ENCODE measurements at places on chromosomes 5 and 9.

- no peak for DNase-seq
Observed at GRCh38 chr5:111582451-111582850, 70.1 kb upstream of the STARD4 start.

DNA sequence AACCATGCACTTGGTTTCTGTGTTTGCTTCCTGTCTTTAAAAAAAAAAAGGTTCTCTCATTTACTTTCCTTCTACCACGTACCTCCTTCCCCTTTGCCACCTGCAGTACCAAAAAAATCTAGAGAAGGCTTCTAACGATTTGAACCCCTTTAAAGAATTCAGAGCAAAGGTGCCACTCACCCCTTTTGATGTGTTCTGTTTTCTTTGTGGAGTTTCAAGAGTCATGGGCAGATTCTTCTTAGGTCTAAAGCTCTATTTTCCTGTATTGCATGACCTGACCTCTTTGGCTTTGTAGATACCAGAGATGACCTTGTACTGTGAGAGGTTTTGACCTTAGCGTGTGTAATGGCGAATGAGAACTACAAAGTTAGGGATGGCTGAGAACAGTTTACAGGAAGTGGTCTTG, 29.0 kb downstream of the TXNDC8 start:
- DNase-seq: no peak

- DNase-seq: no peak
Observed at GRCh38 chr9:5835808-5836207, 2.9 kb upstream of the ERMP1 start.

DNA sequence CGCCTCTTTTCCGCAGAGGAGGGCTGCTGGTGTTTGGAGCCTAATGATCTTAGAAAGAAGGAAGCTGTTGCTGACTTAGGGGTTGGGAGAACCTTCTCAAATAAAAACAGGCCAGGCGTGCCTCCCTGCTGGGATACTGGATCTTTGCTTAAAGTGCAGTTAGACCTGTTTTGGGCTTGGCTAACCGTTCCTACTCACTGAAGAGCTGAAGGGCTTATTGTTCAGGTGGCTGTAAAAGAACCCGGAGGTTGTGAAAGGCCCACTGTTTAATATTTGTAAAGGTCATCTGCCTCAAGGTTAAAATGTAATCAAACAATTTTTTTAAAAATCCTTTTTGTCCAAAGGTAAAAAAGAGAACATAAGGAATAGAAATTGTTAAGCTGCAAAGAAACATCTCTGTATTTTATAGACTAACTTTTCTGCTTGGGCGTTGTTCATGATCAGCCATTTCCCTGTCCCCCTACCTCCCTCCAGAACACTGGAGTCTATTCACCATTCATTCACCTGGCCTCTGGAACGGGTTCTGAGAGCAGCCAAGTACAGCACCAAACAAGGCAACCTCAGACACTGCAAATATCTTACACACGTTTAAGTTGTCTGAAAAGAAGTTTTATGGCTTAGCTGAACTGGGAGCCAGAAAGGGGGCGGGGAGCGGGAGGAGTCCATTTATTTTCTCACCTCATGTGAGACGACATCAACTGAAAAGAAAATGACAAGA, 18.6 kb upstream of the MTMR12 start:
- no peak for DNase-seq

GRCh38 chr9:84829997-84830696, 160.6 kb downstream of the NTRK2 start:
- DNase-seq: no peak

GRCh38 chr9:114314256-114314867, 8.5 kb upstream of the ORM1 start:
- no peak for DNase-seq

GRCh38 chr5:102866237-102866600, 111.1 kb downstream of the PAM start:
- no peak for DNase-seq

DNA sequence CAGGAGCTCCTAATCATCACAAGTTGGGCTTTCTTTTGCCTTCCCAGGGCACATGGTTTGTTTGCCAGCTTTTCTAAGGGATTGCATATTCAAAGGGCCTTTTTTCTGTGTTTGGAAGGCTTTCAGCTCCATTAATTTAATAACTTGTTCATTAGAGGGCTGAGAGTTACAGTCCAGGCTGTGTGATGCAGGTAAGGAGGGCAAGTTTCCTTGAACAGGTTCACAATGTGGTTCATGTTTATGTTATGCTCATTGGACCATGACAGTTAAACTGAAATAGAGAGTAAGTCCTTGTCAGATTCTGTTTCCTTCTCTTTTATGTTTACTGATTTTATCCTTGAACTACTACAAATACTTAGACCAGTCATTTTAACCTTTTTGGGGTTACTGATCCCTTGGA, 174.4 kb downstream of the MARCHF11 start:
- no peak for DNase-seq

DNA sequence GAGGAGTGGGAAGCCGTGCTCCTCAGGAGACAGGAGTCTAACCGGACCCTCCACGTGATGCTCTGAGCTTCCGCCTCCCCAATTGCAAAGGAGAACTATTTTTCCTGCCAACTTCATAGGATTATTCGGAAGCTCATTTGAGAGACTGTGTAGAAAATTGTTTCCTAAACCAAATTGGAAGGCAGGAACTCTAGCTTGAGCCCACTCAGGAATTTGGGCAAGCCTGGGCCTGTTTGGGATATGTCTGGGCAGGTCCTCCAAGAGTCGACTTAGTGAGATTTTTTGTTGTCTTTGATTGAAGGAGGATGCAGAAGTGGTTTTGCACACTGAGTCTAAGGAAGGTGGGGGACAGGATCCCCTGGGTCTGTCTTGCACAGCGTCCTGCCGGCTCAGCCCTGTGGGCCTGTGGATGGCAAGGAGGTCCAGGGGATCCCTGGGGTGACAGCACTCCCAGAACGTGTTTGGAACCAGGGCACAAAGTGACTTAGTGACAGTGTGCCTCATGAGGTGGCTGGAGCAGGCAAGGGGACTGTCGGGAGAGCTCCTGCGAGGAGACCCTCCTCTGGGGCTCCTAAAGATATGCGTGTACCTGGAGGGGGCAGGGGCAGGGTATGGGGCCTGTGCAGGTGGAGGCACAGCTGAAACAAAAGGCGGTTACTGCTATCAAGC, 283.3 kb downstream of the NSG2 start:
- no peak for DNase-seq

DNA sequence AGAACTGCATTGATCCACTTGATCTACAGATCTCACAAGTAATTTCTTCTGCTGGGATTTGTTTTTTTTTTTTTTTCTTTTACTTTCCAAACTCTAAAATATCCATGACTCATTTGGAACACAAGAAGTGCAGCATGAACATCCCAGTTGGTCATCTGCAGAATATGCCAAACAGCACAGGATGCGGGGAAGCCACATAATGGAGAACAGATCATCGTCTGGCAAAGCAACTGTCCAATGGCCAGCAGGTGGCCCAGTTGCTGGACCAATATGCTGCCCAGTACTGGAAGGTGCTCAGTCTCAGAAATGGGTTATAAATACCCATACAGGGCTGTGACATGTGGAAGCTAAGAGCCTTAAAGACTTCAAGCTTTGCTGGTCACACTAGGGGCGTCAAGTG, 221.3 kb upstream of the TAS2R1 start:
- DNase-seq: no peak

DNA sequence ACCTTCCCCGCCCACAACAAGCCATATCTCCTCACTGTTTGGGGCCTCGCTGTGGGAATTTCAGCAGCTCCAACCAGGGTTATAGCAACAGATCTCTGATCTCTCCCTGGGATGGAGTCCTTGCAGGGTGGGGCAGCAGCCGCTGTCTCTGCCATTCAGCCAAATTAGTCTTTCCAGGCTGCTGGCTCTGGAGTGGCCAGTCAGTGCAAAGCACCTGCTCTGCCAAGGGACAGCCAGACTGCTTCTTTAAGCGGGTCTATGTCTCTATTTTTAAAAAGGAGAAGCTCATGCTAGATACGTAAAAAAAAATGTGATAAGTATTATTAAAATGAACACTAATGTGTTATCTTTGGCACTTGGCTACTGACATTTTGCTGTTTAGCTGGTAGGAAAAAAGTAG, 380.2 kb downstream of the CDH10 start:
- no peak for DNase-seq
